ENCODE measurements at places on chromosomes 3 and 15.
A peak's percentile ranks its signal among the peaks of the same experiment; 100 is the strongest.

DNA sequence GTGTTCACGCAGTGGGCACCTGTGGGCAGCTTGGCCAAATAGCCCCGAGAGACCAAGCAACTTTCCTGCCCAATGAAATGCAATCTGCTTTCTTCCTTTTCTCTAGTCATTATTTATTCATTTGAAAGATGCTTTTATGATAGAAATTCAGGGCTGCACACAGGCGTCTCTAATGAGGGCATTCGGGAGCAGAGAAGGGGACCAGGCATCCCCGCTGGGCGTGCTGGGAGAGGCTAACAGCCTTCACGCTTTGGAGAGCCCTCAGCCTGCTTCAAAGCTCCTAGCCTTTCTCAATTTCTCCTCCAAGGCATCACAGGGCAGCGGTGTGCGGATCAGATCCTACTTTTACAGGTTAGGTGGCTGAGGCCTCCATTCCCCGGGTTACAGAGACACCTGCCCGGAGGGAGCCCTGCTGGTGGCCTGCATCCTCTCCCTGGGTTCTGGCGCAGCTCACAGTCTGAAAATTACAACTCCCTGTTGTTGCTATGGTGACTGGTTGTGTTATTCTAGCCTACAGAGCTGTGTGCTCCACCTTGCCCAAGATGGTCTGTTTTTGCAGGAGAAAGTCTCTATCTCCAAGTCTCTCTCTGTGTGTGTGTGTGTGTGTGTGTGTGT lies 21.8 kb upstream of the KLF13 start:
- no peak for DNase-seq

- DNase-seq: no peak
These were observed 15.6 kb downstream of the NDN start for GRCh38 chr15:23671481-23671880.

DNA sequence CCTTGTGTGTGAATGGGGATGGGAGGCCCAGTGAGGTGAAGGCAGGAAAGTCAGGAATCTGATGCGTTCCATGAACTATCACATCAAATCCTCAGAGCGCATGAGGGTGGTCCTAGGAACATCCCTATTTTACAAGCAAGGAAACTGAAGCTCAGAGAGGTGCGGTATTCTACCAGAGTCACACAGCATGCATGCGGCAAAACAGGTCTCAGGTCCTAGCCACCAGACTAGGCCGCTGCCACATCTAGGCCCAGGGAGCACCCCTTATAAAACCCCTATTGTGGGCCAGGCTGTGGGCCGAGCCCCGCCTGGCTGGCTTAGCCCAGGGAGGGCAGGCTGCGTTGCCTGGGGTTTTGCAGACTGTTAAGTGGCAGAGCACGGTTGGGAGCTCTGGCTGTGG lies 17.9 kb upstream of the GRIP2 start:
- no peak for DNase-seq

DNA sequence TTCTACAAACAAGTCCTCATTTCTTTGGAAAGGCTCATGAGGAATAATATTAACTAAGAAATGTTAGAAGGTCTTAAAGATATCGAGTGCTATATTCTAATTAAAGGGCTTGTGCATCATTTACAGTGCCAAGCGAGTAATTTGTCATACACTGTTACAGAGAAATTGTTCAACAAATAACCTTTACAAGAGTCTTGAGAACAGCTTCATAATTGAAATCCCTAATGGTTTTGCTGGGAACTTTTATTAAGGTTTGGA lies 209.5 kb downstream of the MECOM start:
- DNase-seq: no peak

- peak; percentile 24 for DNase-seq
These were observed 369.5 kb downstream of the FEZF2 start for GRCh38 chr3:62003835-62004234.

DNA sequence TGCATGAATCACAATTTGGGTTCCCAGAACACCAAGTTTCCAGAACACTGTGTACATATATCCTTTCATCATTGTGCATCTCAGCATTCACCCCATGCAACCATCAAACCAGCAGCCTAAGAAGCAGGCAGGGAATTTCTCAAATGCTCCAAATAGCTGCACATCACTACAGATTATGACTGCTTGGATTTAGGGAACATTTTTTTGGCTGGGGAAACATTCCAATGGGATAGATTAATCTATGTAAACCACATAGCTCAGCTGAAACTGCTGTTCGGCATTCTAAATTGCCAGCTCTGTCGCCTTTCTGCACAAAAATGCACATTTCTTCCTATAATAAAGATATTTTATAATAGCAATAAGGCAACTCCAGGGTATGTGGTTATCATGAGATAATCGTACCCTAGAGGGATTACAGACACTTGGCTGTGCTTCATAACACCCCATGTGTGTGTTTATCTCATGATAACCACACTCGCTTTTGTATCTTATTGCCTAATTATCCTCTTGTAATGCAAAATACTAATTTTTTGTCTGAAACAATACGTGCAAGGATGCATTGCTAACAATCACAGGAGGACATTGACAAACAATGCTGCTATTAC lies 483.7 kb upstream of the DPH6 start:
- DNase-seq: peak; percentile 95

- DNase-seq: no peak
These were observed 24.7 kb upstream of the BSN start for GRCh38 chr3:49529567-49529966.
